Activated CD8-positive, alpha-beta memory T cell treated with anti-CD3 and anti-CD28 coated beads for 1 hour (primary cell): ENCODE measurements at places on chromosomes 13 and 19.

GRCh38 chr19:50666346-50667176, 17.3 kb downstream of the C19orf81 start:
- DNase-seq: no peak

GRCh38 chr13:58865286-58865685, 1233.7 kb downstream of the PCDH17 start:
- DNase-seq: no peak

DNA sequence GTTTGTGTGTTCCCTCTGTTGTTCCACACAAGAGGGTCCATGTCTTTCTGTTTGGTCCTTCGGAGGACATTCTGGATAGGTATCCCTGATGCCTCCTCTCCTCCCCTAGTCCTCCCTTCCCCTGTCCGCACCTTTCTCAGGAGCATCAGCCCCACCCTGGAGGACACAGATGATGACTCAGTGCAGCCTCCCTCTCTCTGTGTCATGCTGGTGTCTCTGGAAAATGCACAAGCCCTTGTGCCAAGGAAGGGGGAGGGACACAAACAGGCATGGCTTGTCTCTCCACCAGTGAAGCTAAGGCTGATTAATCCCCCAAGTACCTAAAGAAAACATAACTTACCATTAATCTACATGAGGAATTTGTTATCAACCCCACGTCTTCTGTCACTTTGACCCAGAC, 16.2 kb upstream of the TNFRSF19 start:
- no peak for DNase-seq

DNA sequence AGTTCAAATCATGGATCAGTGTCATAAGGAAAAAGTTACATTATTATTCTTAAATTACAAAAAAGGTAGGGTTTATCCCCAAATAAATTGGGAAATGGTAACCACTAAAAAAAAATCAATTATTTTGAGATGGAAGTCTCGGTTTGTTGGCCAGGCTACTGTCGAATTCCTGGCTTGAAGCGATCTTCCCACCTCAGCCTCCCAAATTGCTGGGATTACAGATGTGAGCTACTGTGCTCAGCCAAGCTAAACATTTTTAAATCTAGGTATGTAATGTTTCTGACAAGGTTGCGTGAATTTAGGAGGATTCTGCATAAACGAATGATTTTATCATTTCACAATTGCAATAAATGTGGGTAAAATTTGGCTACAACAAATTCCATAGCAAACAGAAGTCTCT, 2.0 kb downstream of the NAA16 start:
- DNase-seq: no peak

- no peak for DNase-seq
Observed at GRCh38 chr13:25977671-25978070, 74.1 kb downstream of the SHISA2 start.

DNA sequence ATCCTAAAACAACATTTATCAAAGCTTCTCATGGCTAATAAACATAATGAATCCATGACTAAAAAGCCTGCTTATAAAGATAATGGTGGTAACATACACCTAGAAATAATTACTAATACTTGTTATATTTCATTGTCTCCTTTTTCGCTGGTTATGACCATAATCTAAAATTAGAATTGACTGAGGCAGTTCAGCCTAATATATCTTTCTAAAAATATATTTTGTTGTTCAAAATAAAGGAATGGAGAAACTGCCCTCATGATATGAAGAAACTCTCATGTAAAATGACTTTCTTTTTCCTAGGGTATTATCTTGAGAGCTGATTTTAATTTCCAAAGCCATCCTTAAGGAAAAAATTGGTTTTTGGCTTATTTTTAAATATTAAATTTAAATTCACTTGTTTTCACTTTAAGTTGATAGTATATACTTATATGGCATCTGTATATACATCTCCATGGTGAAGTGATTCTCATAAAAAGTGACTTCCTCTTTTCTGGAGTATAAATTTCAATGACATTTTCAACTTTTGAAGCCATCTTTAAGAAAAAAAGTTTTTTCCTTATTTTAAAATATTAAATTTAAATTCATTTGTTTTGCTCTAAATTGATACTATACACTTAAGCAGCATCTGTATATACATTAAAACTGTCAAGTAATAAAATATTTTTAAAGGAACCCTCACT, 204.6 kb downstream of the VWA8 start:
- no peak for DNase-seq

DNA sequence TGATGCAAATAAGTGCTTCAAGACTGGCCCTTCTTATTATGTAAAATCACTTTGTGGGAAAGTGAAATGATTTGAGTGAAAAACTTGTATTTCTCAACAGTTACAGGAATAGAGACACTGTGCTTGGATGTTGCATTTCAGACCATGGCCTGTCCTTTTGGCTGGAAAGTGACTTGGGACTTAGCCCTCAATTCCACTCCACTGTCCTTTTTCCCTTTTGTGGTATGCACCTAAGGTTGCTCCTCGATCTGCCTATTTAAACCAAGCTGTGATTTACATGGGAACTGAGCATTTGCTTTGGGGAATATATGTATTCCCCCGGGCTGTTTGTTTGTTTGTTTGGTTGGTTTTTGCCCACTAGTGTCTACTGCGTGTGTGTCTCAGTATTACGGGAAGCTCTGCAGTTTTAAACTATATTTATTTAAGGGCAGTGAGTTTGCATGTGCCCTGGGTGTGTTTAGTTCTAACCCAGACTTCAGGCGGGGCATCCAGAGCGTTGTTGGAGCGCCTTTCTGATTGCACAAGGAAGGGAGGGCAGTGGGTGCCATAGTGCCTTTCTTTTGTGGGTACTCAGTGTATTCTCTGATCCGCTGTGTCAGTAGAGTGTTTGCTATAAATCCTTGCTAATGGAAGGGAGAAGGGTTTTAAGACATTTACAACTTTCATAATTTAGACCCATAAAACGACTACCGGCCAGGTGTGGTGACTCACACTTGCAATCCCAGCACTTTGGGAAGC, 18.2 kb upstream of the RNF113B start:
- DNase-seq: no peak

GRCh38 chr19:18895038-18895823, 727 bp downstream of the CERS1 start:
- no peak for DNase-seq

DNA sequence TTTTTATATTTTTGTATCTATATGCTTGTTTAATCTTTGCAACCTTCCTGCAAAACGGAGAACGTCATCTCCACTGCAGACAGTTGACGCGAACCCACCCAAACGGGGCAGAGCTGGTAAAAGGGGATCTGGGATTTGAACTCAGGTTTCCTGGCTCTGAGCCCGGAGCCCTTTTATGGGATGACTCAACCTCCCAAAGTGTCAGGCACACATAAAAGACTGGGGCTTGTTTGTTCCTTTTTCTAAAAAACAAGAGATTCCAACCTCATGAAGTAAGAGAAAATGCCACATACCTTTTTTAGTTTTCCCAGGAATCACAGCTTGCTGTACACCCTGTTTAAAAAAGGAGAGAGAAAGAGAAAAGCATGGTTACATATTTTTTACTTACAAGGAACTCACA, 78.9 kb downstream of the GADD45B start:
- DNase-seq: no peak

DNA sequence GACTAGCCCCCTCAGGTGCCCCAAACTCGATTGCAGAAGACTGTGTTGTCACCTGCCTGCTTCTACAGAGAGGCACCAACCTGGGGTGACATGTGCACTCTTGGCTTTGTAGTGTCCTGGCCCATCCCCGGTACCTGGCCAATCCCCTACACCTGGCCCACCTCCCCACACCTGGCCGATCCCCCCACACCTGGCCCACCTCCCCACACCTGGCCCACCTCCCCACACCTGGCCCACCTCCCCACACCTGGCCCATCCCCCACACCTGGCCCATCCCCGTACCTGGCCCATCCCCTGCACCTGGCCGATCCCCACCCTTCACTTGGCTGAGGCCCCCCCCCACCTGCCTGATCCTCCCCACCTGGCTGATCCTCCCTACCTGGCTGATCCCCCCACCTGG, 25.4 kb downstream of the ATP11A start:
- DNase-seq: no peak

DNA sequence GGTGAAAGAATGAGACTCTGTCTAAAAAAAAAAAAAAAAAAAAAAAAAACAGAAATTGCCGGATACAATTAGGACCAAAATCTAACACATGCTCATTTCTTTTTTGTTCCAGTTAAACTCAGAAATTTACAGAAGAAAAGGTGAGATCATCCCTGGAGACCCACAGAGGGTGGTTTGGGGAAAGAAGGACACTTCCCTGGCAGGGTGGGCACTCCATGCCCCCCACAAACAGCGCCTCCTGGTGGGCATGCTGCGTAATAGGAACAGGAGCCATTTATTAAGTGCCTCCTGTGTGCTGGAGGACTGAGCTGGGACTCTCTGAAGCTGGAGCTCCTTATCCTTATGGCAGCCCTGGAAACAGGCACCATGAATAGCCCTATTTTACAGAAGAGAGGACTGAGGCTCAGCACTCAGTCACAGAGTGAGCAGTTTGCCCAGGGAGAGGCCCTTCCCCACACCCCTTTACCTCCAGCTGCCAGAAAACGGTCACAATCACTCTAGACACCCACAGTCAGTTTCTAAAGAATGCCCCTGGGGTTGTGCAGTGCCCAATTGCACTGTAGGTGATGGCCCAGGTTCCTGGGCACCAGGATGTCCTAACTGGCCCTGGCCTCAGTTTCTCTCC, 10.1 kb downstream of the C19orf38 start:
- no peak for DNase-seq

GRCh38 chr13:91346850-91347201, 661 bp upstream of the MIR17HG start:
- peak; percentile 5 for DNase-seq

DNA sequence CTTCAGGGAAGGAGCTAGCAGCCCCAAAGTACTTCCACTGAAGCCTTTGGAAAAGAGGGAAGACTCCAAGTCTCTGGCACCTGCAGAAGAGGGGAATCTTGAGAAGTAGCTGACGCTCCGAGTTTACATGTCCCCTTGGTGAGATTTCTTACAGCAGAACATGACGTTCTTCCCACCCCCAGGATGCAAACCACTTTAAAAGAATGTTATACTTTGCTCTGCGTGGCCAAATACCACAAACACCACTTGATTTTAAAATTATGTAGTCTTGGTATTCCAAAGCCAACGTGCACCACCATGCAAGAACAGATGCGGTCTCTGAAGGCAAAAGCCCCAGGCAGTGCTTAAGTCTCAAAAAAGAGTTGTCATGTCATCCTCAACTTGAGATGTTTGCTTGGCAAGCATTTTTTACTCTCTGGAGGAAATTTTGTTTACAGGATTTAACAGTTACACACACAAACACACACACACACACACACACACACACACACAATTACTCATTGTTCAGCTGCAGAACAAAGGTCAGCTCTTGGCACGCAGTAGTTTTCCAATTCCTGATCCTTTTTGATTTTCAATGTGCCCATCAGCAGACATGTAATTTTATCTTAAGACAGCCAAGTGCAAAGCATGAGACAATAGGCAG, 106.1 kb downstream of the RGCC start:
- DNase-seq: no peak

DNA sequence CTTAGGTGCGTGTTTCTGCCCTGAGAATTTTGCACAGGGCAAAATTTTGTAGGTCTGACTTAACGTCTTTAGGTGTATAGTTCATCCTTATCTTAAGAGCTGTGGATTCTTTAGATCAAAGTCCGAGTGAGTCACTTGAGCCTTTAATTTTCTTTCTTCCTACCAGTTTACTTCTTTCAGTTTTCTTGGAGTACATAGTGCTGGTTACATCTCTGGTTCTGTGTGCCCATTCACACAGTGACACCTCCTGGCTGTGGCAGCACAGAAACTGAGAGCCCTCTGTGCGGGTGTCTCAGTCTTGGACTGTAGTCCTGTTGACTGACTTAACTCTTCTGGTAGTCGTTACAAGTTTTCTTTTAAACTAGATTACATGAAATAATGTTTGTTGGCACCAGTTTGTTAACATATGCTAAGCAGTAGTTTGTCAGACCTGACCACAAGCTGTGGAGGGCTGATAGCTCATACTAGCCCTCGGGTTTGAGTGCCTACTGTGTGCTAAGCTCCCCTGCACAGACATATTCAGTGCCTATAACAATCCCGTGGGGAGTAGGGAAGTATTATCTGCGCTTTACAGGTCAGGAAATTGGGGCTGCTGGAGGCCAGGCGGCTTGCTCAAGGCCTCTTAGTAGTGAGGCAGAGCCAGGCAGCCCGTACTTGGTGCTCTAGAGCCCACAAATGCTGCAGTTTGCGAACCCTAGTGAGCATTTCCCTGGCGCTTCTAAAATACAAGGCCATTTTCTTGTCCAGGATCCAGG, 1.6 kb downstream of the GATAD2A start:
- no peak for DNase-seq

DNA sequence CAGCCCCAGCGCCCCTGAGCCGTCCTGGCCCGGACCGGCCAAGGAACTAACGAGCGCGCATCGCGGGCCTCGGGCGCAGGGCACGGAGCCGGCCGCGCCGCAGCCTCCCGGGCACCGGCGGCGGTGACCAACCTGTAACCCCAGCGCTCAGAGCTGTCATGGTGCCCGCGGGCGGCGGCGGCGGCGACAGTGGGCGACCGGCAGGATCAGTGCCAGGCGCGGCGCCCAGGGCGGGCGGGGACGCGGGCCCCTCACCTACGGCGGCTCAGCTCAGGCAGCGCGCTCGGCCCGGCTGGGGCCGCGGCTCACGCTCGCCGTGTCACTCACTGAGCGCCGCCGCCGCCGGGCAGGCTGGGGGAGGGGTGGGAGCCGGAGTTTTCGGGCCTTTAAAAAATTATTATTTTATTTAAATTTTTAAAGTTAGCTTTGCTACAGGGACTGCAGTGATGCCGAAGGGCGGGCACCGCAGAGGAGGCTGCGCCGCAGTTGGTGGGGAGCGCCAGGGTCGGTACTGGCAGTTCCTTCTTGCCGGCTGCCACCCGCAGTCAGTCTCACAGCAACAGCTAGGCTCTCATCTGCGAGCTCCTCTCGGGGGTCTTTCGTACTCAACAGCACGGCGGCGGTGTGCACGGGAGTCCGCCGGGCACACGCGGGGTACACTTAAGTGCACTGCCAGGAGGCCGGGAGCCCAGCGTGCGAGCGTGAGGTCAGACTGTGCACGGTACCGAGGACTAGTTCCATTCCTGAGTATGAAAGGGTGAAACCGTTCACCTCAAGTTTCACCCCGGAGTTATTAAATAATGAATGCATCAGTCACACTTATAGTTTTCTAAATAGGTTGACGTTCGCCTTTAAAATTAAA, at the start of gene NALCN:
TSS of gene NALCN (minus strand) at position 328 of the 862 bp plus-strand sequence. CDS start 17,382 bp downstream, outside the sequence.
- no peak for DNase-seq

DNA sequence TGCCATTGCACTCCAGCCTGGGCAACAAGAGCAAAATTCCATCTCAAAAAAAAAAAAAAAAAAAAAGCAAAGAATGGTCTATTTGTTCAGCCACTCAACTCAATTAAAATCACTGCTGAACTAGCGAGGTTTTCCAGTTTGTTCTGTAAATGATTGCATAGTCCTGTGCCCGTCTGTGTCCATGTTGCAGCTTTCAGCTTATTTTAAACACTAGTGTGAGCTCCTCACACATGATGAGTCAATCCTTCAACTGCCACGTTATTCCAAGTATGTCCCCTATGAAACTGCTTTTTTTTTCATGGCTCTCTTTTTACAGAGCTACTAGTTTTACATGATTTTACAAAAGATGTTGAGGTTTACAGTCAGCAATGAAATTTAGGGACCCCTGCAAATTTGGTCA, 12.2 kb downstream of the SUGP2 start:
- no peak for DNase-seq

GRCh38 chr13:50991579-50992521, 82.3 kb downstream of the RNASEH2B start:
- no peak for DNase-seq
